GM06990 (cell line): ENCODE measurements at places on chromosomes 3 and 15.

DNA sequence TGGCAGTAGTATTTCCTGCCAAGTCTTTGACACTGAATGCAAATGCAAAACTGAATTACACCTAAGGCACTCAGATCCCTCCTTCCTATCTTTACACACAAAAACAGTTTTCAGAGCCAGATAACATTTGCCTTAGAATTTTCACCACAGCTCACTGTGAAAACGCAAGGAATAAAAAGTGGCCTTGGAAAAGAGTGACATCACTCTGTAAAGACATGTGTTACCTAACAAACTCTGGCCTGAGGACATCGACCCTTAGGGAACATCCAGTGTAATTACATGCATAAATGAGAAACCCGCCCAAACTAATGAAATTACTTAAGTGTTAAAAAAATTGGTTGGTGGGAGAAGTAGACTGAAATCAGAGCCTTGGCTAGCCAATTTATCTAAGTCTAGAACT, 88.9 kb downstream of the PLOD2 start:
- DNase-seq = no peak

DNA sequence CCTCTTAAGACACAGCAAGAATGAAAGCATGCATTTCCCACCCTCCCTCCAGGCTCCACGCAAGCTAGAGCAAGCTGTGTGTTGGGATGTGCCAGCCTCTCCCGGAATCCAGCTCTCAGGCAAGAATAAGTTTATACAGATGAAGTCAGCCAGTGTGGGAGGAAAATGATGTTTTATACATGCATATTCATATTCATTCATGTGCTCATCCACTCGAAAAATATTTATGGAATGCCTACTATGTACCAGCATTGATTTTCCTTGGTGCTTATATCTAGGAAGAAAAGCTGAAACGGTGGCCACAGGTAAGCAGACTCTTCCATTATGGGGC, 62.7 kb downstream of the KLHL6 start:
- no peak for DNase-seq

- no peak for DNase-seq
Observed at GRCh38 chr3:176159796-176160195, 1037.5 kb downstream of the TBL1XR1 start.

GRCh38 chr3:58135712-58136543, 74.8 kb downstream of the DNASE1L3 start:
- DNase-seq = no peak

- DNase-seq = no peak
Observed at GRCh38 chr3:105316331-105316730, 50.4 kb upstream of the ALCAM start.

- peak; percentile 55 for DNase-seq
Observed at GRCh38 chr3:50274371-50275104, 4.3 kb upstream of the LSMEM2 start.
